ENCODE measurements at places on chromosomes 7 and 10. TPM values are rescaled to one million over a fixed set of nuclear protein-coding genes. Genes with fewer than 3 reads are reported as not detected.
A peak's percentile ranks its signal among the peaks of the same experiment; 100 is the strongest.

Gene NPC1L1
- total RNA-seq: not detected

Gene PCDH15
- not detected for total RNA-seq

Gene PRSS37
- total RNA-seq: not detected

Gene TMEM130
- 3.3 TPM for total RNA-seq

Gene IFIT1B
- total RNA-seq: not detected

Gene CC2D2B
- total RNA-seq: 0.29 TPM

Gene GHRHR
- not detected for total RNA-seq

Gene NKX1-2
- not detected for total RNA-seq

Gene NT5C2
- total RNA-seq: 34.2 TPM

Gene ABCC2
- total RNA-seq: 0.80 TPM

Gene FLNC
- total RNA-seq: 67.5 TPM

Gene PLA2G12B
- not detected for total RNA-seq

- no peak for DNase-seq
Measured at GRCh38 chr10:121873236-121873635, 54.6 kb downstream of the ATE1 start.

- no peak for DNase-seq
Measured at GRCh38 chr10:80501381-80501912, 36.3 kb upstream of the SH2D4B start.

DNA sequence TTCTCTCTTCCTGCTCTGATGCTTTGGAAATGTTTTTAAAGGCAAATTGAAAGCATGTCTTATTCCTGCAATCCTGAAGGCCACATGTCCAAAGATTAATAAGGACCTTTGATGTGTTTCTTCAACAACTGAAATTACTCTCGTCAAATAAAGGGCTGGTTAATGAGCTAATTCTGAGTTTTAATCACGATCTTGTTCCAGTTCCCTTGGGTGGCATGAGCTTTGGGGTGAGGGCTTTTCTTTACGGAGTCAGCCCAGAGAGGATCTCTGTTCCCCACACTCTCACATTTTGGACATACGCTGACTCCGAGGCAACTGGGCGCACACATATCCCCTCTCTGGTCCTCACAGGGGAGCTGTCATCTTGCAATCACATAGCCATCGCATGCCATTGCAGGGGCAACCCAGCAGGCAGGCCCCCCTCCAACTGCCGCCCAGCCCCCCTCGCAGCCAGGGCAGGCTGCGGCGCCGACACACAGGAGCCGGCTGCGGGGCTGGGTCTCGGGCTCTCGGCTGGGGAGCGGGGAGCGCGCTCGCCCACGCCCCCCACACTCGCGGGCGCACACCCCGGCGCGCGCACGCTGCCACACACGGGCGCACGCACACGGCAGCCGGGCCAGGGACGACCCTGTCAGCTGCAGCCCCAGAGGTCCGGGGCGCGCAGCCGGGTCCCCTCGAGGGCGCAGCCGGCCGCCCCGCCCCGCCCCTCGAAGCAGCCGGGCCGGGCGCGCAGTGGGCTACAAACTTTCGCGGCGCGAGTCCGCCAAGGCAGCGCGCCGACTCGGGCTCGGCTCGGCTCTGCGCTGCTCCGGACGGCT is at the start of gene GDF10:
Gene GDF10, plus strand, starts transcription at position 587 of the 818 bp plus-strand sequence. CDS start 455 bp downstream, outside the sequence.
- no peak for DNase-seq

GRCh38 chr10:79059859-79060379 is 8.8 kb upstream of the ZMIZ1 start:
- no peak for DNase-seq

DNA sequence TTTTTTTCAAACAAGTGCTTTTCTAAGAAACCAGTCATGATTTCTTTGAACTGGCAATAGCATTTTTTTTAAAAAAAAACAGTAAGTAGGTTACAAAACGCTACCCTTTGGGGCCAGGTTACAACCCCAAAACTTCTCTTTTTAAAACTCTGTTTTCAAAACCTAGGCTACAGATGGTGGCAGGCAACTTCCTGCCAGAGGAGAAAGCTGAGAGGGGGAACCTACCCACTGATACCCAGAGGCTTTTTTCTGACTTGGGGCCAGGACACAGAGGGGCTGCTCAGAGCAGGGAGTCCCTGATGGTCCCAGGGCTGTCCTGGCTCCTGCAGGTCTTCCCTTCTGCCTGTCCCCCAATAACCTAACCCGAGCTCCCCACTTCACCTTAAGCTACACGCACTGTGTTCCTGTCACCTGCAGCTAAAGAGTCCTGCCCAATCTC is 6.9 kb downstream of the STN1 start:
- no peak for DNase-seq

DNA sequence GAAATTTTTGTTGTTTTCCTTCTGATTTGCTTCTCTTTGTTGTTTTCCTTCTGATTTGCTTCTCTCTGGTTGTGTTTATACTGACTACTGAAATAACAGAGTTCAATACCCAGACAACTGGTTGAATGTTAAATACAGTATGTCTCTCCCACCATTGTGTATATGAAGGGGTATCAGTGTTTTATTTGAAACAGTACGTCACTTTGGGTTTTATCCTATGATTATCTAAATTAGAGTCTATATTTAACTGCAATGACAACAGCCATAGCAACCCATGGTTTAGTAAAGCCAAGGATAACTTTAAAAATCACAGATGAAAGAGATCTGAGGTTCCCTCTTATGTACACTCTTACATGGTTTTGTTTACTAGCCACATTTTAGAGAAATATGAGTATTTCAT is 141.3 kb downstream of the GNAT3 start:
- no peak for DNase-seq

- peak; percentile 70 for DNase-seq
Measured at GRCh38 chr7:39428221-39428620, 138.0 kb upstream of the YAE1 start.

GRCh38 chr10:53469383-53469782 is 696.8 kb upstream of the MBL2 start:
- no peak for DNase-seq

DNA sequence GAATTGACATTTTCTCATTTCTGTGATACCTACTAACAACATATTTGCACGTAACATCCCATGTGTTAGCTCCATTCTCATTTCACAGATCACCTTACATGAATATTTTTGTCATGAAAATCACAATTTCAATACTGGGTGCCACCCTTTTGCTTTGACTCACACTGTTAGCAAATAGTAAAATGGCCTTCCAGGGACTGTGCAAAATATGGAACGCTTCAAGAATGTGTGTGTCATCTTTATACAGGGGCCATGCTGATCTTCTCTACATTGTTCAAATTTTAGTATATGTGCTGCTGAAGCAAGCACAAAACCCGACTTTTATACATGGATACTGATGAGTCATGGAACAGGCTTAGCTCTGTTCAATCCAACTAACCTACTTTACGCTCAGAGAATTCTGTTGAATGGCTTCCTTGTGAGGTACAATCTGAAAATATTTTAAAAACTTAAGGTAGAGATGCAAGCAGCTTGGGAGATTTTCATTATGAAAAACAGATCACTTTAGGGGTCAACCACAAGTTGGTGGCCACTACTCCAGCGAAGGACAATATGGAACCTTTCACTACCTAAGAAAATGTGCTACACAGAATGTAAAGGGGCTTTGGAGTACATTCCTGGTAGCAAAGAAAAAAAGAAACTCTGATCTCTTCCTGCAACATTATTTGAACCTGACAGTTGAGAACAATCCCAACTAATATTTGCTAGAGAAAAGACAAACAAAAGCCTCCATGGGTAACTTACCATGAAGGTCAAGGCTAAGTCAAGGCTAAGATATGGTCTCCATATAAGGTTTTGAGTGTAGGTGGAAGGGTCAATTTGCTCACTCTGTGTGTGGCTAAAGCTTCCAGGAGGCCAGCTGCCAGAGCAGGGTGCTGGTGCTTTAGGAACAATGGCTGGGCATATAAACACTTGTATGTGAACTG is 11.9 kb downstream of the ANKRD26 start:
- DNase-seq: no peak

GRCh38 chr7:42025635-42026375 is 211.2 kb downstream of the GLI3 start:
- no peak for DNase-seq

- DNase-seq: no peak
Measured at GRCh38 chr7:124552217-124552616, 213.4 kb downstream of the GPR37 start.

DNA sequence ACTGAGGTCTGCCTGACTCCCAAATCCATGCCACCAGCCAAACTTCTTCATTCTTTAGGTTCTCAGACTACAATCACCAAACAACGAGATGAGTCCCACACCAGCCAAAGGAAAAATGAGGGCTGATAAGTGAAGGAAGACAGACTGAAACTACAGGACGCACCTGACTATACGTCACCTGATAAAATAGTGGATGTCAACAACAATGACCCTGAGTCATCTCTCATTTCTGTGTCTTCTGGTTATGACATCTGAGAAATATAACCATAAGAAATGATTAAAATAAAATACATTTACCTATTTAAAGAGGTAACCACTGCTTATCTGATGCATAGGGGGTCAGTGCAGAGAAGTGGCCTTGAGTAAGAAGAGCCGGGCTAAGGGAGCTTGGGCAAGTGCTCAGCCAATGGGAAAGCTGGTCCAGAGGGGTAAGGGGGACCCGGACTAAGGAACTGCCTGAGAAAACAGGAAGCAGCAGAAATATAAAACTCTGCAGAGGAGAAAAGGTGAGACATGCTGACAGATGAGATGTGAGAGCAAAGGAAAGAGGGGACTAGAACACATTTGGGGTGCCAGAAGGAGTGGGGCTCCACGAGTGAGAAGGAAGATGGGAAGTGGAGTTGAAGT is 51.8 kb downstream of the HIPK2 start:
- no peak for DNase-seq

GRCh38 chr7:124532166-124532565 is 233.4 kb downstream of the GPR37 start:
- DNase-seq: no peak

DNA sequence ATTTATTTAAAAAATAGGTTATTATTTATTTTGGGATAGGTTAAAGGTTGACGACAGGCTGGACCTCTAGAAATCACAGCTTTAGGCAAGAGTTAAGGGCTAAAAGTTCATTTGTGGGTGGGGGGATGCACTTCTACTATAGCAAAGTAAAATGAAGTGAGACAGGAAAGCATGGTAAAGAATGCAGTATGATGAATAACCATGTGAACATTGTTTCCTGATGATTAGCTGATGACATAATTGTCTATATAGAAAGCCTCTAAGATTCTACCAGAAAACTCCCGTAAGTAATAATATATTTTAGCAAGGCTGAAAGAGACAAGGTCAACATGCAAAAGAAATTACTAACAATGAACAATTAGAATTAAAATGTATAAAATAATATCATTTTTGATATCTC is 25.7 kb upstream of the PRSS37 start:
- no peak for DNase-seq

GRCh38 chr10:26770069-26770468 is 72.6 kb downstream of the PDSS1 start:
- DNase-seq: no peak

GRCh38 chr7:106806556-106806955 is 58.5 kb upstream of the PIK3CG start:
- DNase-seq: no peak

- DNase-seq: no peak
Measured at GRCh38 chr7:105098863-105099515, 85.0 kb downstream of the KMT2E start.

All from Daoy (cell line).